Left lung (tissue), 14 donors: ENCODE measurements at places on chromosomes 11 and 22. TPM values are rescaled to one million over a fixed set of nuclear protein-coding genes. Genes with fewer than 3 reads are reported as not detected.

- H3K27me3 ChIP-seq: no peaks in the 10 kb centered on the region
- no peaks in the 10 kb centered on the region for H3K36me3 ChIP-seq
- no peak for DNase-seq
- no peak overlapping the region for H3K27ac ChIP-seq
- H3K4me3 ChIP-seq: no peak overlapping the region
Observed at GRCh38 chr11:116229236-116229970, 543.4 kb downstream of the BUD13 start.

SLC37A2 gene
- total RNA-seq: 19.3 TPM

IRAG1 gene
- 17.5 TPM for total RNA-seq

GRCh38 chr11:76678321-76678720 is 7.8 kb upstream of the LRRC32 start:
- DNase-seq: no peak
- H3K27ac ChIP-seq: no peak overlapping the region
- no peak overlapping the region for H3K4me3 ChIP-seq
- H3K27me3 ChIP-seq: no peaks in the 10 kb centered on the region
- H3K36me3 ChIP-seq: no peaks in the 10 kb centered on the region

PPP6R3 gene
- total RNA-seq: 84.6 TPM

GRCh38 chr11:31798057-31798553 is 13.0 kb downstream of the PAX6 start:
- no peaks in the 10 kb centered on the region for H3K36me3 ChIP-seq
- DNase-seq: no peak
- no peak overlapping the region for H3K4me3 ChIP-seq

CTTN gene
- total RNA-seq: 242 TPM

GRCh38 chr11:36376888-36377758 is 81.0 kb downstream of the PRR5L start:
- peak; percentile 86 for DNase-seq
- H3K36me3 ChIP-seq: no peaks in the 10 kb centered on the region
- H3K4me1 ChIP-seq: peaks cover 51% of the 10 kb centered on the region
- peaks cover 48% of the 10 kb centered on the region for H3K27me3 ChIP-seq

GRK3 gene
- 26.3 TPM for total RNA-seq

- H3K27ac ChIP-seq: peak overlapping the region; percentile 45
- no peak for DNase-seq
- no peaks in the 10 kb centered on the region for H3K27me3 ChIP-seq
- H3K4me3 ChIP-seq: no peak overlapping the region
Observed at GRCh38 chr11:2599561-2600189, 100.1 kb downstream of the KCNQ1OT1 start.

GRCh38 chr11:43547430-43547831 is 133.1 kb upstream of the HSD17B12 start:
- no peaks in the 10 kb centered on the region for H3K36me3 ChIP-seq
- H3K4me3 ChIP-seq: no peak overlapping the region
- H3K4me1 ChIP-seq: peaks cover 8% of the 10 kb centered on the region
- no peak overlapping the region for H3K27ac ChIP-seq
- DNase-seq: no peak

- H3K4me3 ChIP-seq: no peak overlapping the region
- H3K27me3 ChIP-seq: peaks cover 62% of the 10 kb centered on the region
- no peaks in the 10 kb centered on the region for H3K4me1 ChIP-seq
Observed at GRCh38 chr22:36585841-36586240, 56.9 kb upstream of the EIF3D start.

SHANK2 gene
- 33.2 TPM for total RNA-seq

DNA sequence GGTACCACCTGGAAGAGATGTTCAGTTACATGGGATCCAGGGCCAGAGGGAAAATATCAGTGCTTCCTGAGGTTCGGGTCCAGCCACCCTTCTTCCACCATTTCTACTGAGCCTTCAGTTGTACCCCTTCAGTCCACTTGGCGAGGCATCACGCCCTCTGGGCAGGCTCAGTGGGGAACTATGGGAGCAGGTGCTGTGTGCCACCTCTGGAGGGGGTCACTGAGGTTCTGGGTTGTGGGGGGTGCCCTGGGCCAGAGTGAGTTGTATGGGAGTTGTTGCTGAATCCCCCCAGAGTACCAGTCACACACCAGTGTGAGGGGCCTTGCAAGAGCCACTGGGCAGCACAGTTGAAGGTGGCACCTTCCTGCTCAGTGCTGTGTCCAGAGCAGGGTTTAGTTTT is 2.7 kb upstream of the SREBF2 start:
- H3K27me3 ChIP-seq: no peaks in the 10 kb centered on the region
- DNase-seq: no peak
- peaks cover 11% of the 10 kb centered on the region for H3K4me1 ChIP-seq
- H3K27ac ChIP-seq: no peak overlapping the region
- H3K36me3 ChIP-seq: no peaks in the 10 kb centered on the region

DNA sequence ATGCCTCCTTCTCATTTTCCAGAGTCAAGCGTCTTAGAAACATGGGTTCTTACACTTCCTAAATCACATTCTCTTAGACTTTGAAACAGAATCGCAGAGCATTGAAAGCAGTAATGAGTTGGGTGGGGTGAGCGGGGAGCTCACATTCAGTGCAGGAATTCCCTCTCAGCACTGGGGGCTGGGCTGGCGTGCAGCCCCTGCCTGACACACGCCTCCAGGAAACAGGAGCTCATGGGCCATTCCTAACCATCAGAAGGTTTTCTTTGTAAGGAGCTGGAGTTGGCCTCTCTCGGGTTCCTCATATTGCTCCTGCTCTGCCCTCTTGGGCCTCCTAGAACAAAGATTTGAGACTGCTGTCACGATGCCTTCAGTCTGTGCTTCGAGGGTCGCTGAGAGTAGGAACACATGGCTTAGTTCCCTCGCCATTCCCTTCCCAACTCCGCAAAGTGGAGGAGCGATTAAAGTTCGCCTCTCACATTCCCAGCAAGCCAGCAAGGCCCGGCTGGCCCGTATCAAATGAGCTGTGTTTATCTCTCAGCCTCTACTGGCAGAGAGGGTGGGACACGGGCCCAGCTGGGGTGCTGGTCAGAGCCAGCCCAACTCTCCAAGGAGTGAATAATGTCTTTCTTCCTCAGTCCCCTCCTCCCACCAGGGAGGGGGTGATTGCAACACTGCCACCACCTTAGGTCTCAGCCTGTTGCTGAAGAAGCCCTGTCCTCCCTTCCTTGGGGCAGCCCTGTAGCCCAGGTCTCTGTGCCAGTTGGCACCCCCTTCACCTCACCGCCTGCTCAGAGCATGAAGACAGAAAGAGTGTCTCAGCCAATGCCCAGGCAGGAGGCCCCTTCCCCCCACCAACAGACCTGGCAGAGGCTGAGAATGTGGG is 10.4 kb downstream of the CHRDL2 start:
- H3K27ac ChIP-seq: peak overlapping the region; percentile 62
- no peaks in the 10 kb centered on the region for H3K4me1 ChIP-seq
- peak; percentile 93 for DNase-seq
- no peaks in the 10 kb centered on the region for H3K36me3 ChIP-seq
